ENCODE measurements at places on chromosomes 3 and 15.

- no peak for DNase-seq
Measured at GRCh38 chr3:71376911-71377310, 206.6 kb downstream of the FOXP1 start.

GRCh38 chr3:13851997-13852637 lies 27.8 kb downstream of the WNT7A start:
- DNase-seq = no peak

DNA sequence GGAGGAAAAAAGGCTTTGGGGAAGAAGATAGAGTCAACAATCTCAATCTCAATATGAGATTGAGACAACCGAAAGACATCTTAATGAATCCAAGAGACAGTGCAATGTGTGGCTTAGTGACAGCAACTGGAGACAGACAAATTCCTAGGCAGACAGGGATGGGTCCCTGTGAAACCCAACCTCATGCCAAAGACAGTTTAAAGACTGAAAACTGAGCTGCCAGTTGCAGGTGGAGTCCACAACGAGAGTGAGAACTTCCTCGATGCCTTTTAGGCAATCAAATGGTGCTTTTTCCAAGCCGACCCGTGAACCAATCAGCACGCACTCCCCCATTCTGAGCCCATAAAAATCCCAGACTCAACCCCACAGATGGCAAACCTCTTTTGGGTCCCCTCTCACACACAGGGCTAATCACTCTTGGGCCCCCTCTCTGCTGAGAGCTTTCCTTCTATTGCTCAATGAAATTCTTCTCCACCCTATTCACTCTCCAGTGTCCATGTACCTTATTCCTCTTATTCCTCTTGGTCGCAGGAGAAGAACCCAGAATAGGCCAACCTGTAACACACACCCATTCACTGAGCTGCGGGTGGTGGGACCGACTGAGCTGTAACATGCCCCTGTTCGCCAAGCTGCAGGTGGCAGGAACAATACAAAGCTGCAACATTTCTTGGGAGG lies 34.8 kb downstream of the ZMAT3 start:
- no peak for DNase-seq

- no peak for DNase-seq
Measured at GRCh38 chr3:173743516-173743915, 346.0 kb downstream of the NLGN1 start.

- DNase-seq = no peak
Measured at GRCh38 chr3:114690911-114691310, 397.1 kb downstream of the TIGIT start.

DNA sequence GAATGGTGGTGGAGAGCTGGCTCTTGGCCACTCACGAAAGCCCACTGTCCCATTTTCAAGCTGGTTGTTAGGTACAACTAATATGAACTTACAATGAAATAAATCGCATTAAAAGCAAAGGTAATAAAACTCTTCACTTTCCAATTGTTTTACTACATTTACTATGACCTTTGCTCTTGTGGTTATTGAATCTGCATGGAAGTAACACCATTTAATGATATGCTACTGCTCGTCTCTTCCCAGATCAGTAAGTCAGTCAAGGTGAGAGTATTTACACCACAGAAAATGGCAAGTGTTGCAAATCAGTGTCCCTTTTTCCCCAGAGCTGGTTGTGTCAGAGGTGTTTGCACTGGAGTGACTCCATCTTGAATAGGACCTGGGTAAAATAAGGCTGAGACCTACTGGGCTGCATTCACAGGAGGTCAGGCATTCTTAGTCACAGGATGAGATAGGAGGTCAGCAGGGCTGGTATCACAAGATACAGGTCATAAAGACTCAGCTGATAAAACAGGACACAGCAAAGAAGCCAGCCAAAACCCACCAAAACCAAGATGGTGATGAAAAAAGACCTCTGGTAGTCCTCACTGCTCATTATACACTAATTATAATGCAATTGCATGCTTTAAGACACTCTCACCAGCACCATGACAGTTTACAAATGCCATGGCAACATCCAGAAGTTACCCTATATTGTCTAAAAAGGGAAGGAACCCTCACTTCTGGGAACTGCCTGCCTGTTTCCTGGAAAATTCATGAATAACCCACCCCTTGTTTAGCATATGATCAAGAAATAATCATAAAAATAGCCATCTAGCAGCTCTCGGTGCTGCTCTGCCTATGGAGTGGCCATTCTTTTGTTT lies 57.6 kb downstream of the FRMD4B start:
- no peak for DNase-seq

DNA sequence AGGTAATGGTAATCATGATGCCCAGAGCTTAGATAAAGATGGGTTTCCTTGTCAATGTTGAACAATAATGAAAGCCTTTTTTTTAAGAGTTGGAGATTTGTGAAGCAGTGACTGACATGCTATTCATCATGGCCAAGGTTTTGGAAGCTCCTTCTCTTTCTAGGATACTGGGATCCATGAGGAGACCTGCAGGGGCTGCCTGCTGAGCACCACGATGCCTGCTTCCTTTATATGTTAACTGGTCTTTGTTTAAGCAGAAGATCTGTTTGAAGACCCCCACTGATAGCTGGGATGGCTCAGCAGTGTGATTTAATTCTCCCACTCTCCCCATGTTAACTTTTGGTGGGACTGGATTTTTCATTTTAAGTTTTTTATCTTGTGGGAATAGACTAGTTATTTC lies 15.8 kb downstream of the RBP1 start:
- no peak for DNase-seq

DNA sequence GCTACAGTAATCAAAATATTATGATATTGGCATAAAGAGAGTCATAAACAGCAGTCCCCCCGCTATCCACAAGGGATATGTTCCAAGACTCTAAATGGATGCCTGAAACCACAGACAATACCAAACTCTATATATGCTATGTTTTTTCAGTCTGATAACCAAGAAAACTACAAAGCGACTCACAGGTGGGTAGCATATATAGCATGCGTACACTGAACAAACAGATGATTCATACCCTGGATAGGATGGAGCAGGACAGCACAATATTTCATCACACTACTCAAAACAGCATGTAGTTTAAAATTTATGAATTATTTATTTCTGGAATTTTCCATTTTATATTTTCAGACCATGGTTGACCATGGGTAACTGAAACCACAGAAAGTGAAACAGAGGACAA lies 87.0 kb upstream of the PPP2R3A start:
- no peak for DNase-seq

DNA sequence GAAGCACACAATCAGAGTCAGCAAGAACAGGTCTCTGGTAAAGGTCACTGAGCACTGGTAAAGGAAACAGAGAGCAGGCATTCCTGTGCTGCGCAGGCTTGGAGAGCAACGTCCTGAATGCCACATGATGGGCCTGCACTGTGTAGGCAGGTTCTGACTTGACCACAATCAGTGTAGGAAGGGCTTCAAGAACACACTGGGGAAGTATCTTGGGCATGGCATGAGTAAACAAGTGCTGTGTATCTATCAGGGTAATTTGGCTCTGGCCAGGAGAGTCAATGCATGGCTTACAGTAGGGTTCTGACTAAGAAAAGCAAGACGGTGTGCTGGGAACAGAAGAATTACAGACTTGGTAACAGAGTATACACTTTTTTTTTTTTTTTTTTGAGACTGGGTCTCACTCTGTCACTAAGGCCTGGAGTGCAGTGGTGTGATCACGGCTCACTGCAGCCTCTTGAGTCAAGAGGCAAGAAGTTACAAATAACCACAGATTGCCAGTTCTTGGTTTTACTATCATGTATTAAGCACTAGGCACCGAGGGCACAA lies 30.6 kb downstream of the TBC1D2B start:
- no peak for DNase-seq

DNA sequence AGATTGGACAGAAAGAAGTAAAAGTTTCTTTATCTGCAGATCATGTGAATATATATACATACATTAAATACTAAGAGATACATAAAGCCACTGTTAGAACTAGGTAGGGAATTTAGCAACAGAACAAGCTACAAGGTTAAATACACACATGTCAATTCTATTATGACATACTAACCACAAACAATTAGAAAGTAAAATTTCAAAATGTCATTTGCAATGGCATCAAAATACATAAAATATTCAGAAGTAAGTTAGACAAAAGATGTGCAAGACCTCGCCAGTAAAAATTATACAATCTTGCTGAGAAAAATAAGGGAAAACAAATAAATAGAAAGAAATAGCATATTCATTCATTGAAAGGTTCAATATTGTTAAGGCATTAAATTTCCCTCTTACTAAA lies 200.0 kb upstream of the HES1 start:
- DNase-seq = no peak

DNA sequence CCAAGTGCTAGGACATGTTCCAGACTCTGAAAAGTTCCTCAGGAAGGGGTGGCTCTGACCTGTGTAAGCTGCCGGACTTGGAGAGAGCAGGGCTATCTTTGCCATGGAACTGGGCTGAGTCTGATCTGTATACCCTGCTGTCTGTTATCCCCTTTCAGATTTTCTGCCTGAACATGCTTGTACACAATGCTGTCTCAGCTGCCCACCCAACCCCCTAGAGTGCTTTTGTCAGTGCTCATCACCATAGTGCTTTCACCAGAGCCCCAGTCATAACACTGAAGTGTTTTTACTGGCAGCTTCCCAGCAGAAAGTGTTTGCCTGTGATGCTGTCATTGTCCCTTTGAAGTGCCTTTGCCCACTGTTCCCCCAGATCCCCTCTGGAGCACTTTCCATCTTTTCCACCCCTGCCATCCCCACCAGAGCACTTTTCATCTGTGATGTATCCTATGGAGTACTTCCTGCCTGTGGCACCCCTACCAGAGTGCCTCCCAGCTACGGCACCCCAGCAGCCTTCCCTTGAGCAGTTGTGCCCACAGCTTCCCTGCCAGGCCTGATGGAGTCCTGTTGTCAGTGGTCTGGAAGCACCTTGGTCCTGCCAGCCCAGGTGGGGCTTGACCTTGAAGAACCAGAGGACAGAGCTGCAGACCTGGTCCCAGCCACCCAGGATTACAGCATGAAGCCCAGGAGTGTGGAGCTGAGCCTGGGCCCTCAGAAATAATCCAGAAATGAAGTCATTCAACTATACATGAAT lies 397.7 kb downstream of the DIPK2A start:
- DNase-seq = no peak

GRCh38 chr3:152769523-152769922 lies 65.4 kb upstream of the P2RY1 start:
- DNase-seq = no peak

DNA sequence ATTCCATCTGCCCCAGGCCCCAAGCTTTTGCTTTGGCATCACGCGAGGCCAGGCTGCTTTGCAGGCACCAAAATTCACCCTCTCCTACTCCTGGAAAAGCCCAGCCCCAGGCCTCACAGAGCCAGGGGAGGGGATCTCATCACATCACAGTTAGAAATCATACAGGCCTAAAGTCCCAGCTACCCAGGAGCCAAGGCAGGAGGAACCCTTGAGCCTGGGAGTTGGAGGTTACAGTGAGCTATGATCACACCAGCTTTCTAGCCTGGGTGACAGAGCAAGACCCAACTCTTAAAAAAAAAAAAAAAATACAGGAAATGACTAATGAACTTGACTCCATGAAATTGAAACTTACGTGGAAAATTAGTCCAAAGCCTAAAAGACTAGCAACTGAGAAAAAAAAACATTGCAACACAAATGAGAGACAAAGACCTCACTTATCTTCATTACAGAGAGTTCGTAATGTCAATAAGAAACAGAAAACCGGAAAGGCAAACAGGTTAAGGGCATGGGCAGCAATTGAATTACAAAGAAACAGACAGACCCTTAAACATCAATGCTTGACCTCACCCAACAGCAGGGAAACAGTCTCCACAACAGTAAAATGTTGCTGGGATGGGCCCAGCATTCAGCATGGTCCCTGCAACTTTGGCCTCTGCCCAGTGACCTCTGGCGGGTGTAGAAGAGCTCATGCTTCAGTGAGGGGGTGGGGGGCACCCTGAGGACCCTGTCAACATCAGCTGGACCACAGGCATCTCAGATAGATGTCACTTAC lies 151.5 kb downstream of the LRRK1 start:
- DNase-seq = no peak

GRCh38 chr3:13282986-13283876 lies 136.9 kb downstream of the NUP210 start:
- DNase-seq = no peak

DNA sequence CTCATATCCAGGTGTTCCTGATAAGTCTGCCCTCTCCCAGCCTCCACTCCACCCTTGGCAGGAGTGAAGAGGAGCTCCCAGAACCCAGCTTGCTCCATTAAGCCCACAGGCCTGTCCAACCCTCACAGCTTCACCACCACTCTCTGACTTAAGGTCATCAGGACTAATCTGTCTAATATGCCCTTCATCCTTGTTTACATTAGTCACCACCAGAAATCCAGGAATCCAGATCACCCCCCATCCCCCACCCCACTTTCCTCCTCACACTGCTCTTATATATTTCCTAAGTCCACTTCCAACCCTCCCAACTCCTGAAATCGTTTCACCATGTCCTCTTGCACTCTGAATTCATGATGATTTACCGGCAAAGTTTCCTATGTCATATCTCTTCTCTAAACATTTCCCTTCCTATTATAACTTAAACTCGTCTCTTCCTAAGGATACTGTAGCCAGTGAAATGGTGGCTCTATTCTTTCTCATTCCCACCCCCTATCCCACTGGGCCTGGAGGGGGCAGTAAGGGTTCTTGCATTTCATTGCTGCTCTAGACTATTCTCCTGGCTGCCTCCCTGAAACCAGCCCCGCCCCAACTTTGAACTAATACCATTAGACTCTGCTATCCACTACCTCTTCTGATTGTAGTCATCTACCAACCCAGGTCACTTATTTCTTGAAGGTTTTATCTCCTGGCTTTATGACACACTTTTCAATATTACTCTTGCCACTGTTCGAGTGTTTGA lies 43.4 kb downstream of the PPP2R3A start:
- no peak for DNase-seq

DNA sequence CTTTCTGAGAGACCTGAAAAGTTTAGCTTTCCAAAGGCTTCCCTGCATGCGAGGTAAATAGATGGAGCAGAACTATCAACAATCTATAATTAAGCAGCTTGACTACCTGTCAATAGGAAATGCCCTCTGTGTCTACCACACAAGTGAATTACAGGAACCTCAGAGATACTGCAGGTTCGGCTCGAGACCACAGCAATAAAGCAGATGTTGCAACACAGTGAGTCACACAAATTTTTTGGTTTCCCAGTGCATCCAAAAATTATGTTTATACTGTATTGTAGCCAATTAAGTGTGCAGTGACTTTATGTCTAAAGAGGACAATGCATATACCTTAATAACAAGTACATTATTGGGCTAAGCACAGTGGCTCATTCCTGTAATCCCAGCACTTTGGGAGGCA lies 252.0 kb downstream of the UBE2E2 start:
- no peak for DNase-seq

DNA sequence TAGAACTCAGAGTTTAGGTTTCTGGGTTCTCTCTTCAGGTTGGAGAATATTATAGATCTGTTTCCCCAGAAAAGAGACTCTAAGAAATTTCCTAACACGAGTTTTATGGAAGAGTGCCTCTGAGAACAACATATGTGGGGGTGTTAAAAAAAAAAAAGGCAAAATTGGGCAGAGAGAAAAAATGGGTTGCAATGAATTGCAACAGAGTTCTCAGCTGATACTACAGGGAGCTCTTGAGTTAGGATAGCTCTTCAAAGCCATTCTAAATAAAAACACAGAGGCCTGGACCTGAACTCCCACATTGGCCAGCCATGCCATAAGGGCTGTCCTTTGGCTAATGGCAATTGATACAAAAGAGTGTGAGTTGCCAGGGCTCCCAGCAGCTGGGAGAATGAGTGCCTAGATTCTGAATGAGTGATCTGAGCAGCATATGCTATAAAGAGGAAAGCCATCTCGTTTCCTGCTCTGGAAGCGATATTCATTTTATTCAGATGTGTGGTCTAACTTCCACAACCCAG lies 20.1 kb upstream of the UBE2E2 start:
- no peak for DNase-seq
